Fibroblast of villous mesenchyme (primary cell): ENCODE measurements at places on chromosomes 5 and 9. TPM values are rescaled to one million over a fixed set of nuclear protein-coding genes. Genes with fewer than 3 reads are reported as not detected.

CERT1 gene
- 22.2 and 27.2 TPM in 2 replicates for total RNA-seq

- no peak for DNase-seq
Observed at GRCh38 chr9:81621785-81622259, 67.5 kb downstream of the TLE1 start.

- DNase-seq = peak; percentile 76
Observed at GRCh38 chr5:53430618-53431252, 49.7 kb upstream of the FST start.

DNA sequence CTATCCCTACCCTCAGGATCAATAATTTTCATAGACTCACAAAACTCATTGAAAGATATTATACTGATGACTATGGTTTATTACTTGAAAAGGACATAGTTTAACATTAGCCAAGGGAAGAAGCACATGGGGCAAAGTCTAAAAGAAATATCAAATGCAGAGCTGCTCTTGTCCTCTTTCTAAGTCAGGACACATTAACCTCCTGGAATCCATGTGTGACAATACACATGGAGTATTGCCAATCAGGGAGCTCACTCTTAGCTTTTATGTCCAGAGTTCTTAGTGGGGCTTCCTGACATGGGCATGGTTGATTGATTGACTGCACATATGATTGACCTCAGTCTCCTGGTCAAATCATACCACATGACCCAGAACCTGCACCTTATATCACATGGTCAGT lies 165.5 kb upstream of the COX7C start:
- no peak for DNase-seq

GFI1B gene
- total RNA-seq = under 0.01 and 0.32 TPM in 2 replicates

WNT8A gene
- total RNA-seq = not detected in 2 replicates

DNA sequence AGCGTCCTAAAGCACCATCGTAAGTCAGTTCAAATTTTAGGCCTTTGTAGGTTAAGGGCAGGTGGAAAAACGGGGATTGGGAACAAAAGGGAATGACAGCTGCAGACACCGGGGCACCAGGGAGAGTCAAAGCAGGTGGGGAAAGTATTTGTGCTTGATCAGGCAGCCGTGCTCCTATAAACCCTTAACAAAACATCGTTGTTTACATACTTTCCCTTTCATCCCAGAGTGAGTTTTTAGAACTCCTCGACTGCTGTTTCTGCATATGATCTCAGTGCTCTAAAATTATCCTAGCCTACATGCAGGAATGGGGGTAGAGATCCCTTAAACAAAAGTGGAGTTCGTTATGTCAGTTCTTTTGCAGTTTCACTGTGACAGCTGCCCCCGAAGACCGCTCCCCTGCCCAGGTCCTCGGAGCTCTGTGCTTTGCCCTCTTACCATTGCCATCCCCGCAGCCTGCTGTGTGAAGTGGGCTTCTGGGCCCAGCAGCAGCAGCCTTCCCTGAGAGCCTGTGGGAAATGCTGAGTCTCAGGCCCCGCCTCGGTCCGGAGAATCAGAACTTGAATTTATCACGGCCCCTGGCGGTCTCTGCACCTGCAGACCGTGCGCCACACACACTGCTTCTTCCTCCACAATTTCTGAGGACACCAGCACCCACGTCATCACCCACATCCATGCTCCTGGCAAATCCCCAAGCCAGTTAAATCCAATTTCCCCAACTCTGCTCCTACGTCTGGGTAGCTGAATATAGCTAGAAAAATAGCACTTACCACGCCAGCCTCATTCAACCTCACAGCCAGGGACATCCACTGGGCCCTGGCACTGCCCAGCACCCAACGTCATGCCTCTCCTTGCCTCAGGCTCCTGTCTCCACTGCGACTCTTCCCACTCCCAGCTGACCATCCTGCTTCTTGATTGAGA lies 86.8 kb downstream of the NSUN2 start:
- peak; percentile 2 for DNase-seq

DNA sequence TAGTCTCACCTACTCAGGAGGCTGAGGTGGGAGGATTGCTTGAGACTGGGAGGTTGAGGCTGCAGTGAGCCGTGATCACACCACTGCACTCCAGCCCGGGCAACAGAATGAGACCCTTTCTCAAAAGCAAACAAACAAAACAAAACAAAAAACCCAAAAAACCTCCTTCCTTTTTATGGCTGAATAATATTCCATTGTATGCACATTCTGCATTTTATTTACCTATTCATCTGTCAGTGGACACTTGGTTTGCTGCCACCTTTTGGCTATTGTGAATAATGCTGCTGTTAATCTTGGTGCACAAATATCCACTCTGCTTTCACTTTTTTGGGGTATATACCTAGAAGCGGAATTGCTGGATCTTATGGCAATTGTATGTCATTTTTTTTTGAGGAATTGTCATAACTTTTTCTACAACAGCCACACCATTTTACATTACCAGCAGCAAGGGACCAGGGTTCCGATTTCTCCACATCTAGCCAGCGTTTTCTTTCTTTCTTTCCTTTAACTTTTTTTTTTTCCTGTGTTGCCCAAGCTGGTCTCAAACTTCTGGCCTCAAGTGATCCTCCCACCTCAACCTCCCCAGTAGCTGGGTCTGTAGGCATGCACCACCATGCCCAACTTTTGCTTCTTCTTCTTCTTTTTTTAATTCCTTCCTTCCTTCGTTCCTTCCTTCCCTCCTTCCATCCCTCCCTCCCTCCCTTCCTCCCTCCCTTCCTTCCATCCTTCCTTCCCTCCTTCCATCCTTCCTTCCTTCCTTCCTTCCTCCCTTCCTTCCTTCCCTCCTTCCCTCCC lies 30.6 kb downstream of the NKX2-5 start:
- peak; percentile 42 for DNase-seq

IARS1 gene
- total RNA-seq = 377 and 457 TPM in 2 replicates

RFESD gene
- total RNA-seq = 1.6 and 2.6 TPM in 2 replicates

GRCh38 chr5:68406767-68407241 lies 191.2 kb downstream of the PIK3R1 start:
- DNase-seq = no peak

DNA sequence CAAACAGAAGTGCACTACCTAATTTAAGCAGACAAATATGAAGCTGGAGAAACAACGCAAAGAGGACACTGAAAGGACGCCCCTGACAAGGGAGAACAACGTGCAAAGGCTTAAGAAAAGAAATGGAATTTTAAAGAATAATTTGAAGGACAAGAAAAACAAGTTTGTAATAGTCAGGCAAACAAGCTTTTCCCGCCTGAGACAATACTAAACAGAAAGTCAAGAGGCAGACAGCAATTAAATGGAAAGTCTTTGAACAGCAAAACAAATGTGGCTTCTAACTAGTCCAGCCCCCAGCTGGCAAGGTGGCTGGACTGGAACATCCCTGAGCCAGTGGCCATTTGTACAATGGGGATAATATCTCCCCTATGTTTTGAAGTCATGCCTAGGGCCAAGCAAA lies 63.3 kb downstream of the SIL1 start:
- no peak for DNase-seq

DNA sequence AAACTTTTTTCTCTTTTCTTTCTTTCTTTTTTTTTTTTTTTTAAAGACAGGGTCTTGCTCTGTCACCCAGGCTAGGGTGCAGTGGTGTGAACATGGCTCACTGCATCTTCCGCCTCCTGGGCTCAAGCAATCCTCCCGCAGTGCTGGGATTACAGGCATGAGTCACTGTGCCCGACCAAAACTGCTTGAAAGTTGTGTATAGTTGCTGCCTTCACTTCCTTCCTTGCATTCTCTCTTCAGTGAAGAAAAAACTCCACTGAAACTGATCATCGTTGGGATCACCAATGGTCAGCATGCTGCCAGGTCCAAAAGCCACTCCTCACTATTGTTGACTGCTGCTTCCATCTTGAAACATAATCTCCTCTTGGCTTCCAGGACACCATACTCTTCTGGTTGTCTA lies 66.6 kb upstream of the CTNNA1 start:
- peak; percentile 48 for DNase-seq
